ENCODE measurements at places on chromosomes 6 and 20. TPM values are rescaled to one million over a fixed set of nuclear protein-coding genes. Genes with fewer than 3 reads are reported as not detected.

The SEMG1 gene
- not detected for total RNA-seq

The FRS3 gene
- 4.0 TPM for total RNA-seq

The RIPPLY2 gene
- not detected for total RNA-seq

The DAAM2 gene
- 14.7 TPM for total RNA-seq

The SLC4A11 gene
- 0.52 TPM for total RNA-seq

The OR10C1 gene
- not detected for total RNA-seq

The SSR1 gene
- 84.0 TPM for total RNA-seq
